ENCODE measurements at places on chromosomes 6 and 20. TPM values are rescaled to one million over a fixed set of nuclear protein-coding genes. Genes with fewer than 3 reads are reported as not detected.
A peak's percentile ranks its signal among the peaks of the same experiment; 100 is the strongest.

- no peak for DNase-seq
Measured at GRCh38 chr6:108638993-108639392, 78.3 kb downstream of the FOXO3 start.

DNA sequence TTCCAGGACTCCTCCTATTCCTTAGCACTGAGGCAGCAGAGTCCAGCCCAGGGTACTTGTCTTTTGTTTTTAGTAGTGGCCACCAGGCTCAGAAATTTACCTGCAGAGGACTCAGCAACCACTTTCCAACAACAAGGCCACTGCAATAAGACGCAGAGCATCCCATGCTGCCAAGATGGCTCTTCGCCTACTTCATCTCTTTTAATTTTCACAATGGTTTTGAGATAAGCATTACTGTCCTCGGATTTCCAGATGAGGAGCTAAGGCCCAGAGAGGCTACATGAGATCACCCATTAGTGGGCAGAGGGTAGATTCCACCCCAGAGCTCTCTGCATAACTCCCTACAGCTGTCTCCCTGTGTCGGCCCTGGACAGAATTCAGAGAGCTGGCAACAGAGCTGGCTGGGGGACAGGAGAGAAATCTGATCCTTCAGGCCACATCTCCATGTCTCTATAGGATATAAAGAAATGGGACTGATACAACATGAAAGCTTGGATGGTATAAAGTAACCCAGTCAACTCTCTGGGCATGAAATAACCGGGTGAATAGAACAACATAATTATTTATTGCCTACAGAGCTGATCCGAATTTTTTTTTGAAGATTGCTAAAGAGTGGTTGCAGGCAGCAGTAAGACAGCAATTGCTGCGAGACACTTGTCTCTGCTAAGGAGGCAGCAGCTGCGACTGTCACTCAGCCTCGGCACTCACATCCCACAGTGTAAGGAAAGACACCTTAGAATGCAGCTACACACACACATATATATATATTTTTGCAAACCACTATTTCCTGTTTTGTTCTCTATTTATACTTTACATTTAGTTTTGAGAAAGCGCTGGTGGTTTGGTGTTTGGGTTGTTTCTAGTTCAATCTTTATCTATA lies 37.2 kb downstream of the SCML4 start:
- peak; percentile 58 for DNase-seq

GRCh38 chr20:45695496-45695895 lies 6.3 kb upstream of the WFDC13 start:
- DNase-seq, result no peak

DNA sequence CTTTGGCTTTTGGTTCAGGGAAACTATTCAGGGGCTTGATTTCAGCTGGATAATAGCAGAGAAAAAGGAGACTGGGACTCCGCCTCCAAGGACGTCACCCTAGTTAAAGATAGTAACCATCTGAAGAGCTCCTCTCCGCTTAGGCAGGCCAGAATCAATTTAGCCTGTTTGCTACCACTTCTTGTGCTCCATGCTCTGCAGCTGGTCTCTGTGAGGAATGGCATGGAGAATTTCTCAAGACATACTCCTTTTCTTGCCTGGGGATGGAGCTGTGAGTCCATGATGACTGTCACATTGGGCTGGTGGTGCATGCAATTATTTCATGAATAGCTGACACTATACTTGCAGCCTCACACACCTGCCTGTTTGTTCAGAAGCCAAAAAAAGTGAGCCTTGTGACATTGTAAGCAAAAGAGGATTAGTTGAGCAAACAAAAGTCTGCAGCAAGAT lies 61.4 kb downstream of the TXLNB start:
- no peak for DNase-seq

DNA sequence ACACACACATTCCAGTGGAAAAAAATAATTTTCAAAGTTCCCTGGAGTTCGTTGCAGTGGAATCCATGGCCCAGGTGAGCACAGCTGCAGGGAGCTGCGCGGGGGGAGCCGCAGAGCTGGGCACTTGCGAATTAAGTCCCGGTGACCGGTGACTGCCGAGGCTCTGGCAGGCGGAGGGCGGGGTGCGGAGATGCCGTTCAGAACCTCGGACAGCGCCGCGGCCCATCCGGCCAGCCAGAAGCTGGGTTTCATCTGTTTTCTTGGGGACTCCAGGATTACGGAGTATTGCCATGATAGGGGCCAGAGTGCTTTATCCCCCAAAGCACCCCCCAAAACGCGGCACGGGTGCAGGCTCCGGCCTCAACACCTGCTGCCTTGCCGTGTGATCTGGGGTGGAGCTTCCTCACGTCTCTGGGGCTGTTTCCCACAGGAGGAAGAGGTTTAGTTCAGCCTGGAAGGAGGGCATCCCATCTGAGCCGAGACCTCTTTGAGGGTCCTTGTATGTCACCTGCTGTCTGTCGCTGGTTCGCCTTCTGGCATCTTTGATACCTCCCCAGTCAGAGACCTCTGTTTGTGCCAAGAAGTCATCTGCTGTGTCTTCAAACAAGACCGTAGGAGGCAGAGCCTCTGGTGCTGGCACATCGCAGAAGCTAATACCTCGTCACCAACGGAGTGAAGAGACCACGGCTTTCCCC lies 99.4 kb downstream of the YTHDF1 start:
- DNase-seq, result no peak

DNA sequence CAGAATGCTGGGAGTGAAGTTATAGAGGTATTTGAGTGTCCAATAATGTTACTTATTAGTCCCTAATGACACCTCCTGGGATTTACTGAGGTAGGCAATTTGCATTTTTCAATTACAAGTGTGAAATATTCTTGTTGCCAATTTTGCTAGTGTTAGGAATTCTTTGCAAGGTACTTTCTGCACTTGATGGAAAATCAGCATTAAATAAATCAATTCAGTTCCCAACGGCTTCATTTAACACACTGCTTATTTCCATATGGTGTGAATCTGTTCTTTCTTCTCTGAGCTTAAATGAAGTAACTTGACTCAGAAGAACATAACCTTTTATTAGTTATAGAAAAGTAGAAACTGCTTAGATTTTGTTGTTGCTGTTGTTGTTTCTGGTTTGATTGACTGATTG lies 21.2 kb downstream of the CCN2 start:
- DNase-seq, result no peak

- no peak for DNase-seq
Measured at GRCh38 chr6:1993042-1993441, 252.4 kb downstream of the GMDS start.

GRCh38 chr6:15996030-15996429 lies 132.9 kb upstream of the MYLIP start:
- DNase-seq, result peak; percentile 16

GRCh38 chr6:69880601-69881000 lies 14.2 kb downstream of the COL19A1 start:
- DNase-seq, result no peak

GRCh38 chr20:36035745-36036144 lies 67.4 kb downstream of the CNBD2 start:
- DNase-seq, result no peak

DNA sequence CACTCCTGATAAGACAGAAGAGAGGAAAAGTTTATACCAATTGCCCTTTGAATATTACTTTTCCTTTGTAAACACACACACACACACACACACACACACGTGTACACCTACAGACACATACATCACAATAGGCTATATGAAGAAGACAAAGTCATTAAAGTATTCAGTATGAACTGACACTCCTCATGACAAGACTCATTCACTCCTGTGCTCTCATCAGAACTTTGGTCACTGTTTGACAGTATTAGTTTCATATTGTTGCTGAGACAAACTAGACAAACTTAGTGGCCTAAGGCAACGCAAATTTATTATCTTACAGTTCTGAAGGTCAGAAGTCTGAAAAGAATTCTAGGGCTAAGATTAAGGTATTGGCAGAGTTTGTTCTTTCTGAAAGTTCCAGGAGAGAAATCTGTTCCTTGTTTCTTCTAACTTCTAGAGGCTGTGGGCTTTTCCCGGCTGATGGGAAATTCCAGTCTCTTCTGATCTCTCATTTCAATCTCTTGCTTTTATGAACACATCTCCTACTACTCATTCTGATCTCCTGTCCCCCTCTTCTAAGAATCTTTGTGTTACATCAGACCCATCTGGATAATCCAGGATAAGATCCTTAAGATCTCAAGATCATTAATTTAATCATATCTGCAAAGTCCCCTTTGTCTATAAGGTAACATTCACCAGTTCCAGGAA lies 171.3 kb downstream of the HACE1 start:
- DNase-seq, result no peak

- no peak for DNase-seq
Measured at GRCh38 chr6:12196326-12196936, 93.7 kb upstream of the EDN1 start.

DNA sequence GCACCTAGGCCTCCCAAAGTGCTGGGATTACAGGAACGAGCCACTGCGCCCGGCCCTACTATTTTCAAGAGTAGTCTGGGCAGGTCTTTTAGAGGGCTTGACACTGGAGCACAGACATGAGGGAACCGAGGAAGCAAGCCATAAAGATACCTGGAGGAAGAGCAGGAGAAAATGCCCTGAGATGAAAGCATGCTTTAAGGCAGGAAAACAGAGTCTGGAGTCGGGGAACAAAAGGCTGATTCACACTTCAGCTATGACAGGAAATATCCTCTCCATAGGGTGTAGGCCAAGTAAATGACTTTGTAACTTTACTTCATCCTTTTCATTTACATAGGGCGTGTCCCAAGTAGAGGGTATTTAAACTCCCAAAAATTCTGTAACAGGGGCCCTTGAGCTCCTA lies 4.3 kb upstream of the SERINC3 start:
- no peak for DNase-seq

DNA sequence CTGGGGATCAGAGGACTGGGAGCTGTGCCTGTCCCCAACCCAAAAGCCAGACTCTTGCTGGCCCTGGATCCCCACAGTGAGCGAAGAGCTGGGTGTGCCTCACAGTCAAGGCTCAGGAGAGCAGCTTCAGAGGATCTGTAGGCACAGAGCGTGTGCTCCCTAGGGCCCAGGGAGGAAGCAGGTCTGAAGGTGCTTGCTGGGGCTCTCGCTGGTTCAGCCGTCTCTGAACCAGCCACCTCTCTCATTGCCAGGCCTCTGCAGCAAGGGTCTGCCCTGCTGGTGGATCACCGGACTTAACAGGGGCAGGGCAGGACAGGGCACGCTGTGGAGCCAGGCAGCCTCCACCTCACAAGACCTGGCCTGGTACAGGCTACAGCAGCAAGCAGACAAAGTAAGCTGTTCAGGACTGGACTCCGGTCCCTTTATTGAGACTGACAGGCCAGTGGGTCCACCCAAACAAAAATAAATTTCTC lies 13.8 kb downstream of the PCIF1 start:
- no peak for DNase-seq

DNA sequence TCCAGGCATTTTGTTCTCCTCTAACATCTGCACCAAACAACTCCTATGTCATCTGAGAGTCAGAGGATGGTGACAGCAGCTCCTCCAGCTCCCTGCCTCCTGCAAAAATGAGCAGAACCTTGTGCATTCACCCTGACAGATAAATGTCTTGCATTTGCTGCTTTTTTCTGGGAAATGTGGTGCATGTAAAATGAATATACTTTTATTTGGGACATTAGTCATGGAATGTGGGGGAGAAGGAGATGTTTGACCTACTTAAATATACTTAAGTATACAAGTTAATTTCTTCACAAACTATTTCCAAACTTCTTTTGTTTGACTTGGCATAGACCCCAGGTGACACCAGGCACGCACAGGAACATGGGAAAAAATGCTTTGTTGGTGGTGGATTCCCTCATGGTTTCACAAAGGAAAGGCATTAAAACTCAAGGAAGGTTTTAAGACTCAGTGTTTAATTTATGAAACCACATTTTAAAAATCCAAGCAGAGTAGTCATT lies 181.8 kb upstream of the MCHR2 start:
- no peak for DNase-seq

DNA sequence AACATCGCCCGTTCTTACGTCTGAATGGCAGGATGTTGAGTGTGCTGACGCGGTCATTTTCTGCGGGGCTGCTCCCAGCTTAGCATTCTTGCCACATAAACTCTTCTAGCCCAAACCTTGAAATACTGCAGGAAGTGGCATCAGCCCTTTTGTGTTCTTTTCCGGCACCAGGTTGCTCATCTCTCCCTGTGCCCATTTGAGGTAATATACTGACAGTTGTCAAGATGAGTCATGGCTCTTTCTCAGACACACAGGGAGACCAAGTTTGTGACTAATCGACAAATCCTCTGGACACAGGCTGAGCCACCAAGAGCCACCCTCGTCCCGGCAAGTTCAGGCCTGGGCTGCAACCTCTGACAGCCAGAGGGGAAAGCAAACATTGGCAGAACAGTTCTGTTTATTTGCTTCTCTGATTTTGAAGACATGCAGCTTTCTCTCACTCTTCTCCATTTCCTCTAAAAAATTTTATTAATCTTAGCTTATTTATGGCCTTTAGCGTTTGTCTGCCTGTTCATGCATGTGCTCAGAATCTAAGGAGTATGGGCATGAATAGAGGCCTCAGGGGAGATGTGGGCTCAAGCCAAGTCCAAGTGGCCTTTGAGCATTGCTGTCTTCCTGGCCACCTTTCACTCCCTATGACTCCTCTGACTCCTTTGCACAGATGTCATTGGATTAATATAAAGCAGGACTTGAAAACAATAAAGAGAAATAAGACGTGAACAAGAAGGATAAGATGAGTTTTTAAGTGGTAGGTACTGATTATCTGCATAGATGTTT lies 328.2 kb upstream of the JAG1 start:
- no peak for DNase-seq

GRCh38 chr20:35626386-35627001 lies 10.9 kb downstream of the SPAG4 start:
- DNase-seq, result peak; percentile 77

GRCh38 chr6:13539572-13539971 lies 34.8 kb upstream of the SIRT5 start:
- DNase-seq, result no peak

DNA sequence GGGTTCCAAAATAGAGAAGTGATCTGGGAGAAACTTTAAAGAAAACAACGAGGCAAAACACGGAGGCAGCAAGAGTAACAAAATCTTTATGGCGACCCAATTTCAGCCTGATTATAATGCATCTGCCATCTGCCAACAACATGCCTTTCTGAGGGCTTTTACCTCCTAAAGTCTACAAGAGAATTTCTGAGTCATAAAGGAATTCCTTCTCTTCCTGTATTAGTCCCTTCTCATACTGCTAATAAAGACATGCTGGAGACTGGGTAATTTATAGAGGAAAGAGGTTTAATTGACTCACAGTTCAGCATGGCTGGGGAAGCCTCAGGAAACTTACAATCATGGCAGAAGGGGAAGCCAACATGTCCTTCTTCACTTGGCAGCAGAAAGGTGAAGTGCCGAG lies 226.6 kb downstream of the HACE1 start:
- no peak for DNase-seq

GRCh38 chr6:115717062-115717461 lies 343.6 kb downstream of the FRK start:
- no peak for DNase-seq

The NEDD9 gene
- 45.4 TPM for total RNA-seq

The LTB gene
- total RNA-seq, result 5.4 TPM

The IPCEF1 gene
- 2.0 TPM for total RNA-seq

The TFEB gene
- total RNA-seq, result 37.8 TPM

The TPBG gene
- 23.8 TPM for total RNA-seq

The LY6G6F gene
- total RNA-seq, result not detected

The EPB41L1 gene
- total RNA-seq, result 54.8 TPM

The MAPK13 gene
- total RNA-seq, result 21.9 TPM

The SSTR4 gene
- not detected for total RNA-seq

The GPX5 gene
- total RNA-seq, result not detected

The MCHR2 gene
- not detected for total RNA-seq

Data from vagina (tissue), 2 donors.